ENCODE measurements at places on chromosomes 1 and 21.

DNA sequence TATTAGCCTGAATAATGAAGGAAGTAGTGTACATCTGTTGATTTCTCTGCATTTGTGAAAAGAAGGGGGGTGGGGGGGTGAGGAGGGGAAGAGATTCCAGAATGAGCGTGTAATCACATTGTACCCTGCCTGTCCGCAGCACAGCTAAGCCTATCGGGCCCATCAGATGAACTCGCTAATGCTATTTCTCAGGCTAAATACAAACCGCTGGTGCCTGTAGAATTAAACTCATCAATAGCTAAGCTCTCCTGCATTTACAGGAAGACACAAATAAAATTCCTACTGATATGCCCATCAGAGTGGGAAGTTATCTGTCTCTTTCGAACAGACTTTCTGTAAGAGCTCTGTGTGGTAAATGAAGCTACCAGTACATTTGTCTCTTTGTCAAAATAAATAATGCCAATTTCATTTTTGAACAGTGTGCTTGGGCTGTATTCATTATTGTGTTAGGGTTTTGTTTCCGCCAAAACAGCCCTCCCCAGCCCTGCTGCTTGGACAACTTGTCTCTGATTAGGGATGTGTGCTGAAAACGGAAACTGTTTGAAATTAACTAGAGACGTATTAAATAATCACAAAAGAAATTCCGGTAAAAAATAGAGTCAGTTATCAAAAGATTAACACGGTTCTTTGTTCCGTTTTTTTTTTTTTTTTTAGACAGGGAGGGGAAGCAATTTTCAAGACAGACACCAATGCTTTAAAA is 305.4 kb downstream of the TTLL7 start:
- no peak for DNase-seq

DNA sequence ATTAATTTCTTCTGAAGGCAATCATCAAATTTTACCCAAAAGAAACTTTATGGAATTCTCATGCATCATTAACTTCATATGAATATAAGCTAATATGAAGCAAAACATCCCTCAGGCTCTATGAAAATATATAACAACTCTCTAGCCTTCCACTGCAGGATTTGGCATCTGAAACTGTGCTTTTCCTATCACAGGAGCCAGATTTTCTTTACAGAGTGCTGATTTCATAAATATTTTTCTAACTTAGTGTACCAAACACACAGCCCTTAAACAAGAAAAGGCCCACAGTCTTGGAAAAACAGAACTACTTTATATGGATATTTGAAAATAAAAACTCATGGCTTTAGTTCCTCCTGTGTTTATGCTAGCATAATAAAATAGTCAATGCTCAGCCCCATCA is 559.5 kb upstream of the CHRM3 start:
- no peak for DNase-seq

GRCh38 chr21:39175154-39175553 is 8.1 kb downstream of the PSMG1 start:
- no peak for DNase-seq

GRCh38 chr1:23013657-23014056 is 2.0 kb downstream of the TEX46 start:
- no peak for DNase-seq

GRCh38 chr1:8315573-8316475 is 2.1 kb upstream of the SLC45A1 start:
- no peak for DNase-seq

GRCh38 chr1:102050556-102050955 is 53.8 kb upstream of the OLFM3 start:
- DNase-seq = no peak

GRCh38 chr1:28927648-28928313 is 13.4 kb downstream of the EPB41 start:
- no peak for DNase-seq

- no peak for DNase-seq
Measured at GRCh38 chr1:12598974-12599373, 19.0 kb downstream of the DHRS3 start.

DNA sequence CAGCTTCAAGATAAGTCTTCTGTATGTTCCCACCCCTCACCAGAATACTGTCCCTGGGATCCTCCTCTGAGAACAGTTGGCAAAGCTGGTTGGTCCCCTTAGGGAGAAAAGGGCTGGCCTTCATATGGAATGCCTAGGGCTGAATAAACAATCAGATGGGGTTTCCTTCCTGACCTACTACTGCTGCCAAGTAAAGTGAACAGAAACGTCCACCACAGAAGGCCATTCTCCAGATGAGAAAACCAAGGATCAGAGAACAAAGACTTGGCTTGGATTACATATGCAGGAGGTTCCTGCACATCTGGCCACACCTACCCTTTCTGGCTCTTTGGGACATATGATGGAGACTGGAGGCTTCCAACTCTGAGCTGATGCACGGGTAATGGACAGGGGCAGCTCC is 194.5 kb downstream of the HIVEP3 start:
- no peak for DNase-seq

- DNase-seq = peak; percentile 62
Measured at GRCh38 chr1:45584351-45585109, 689 bp downstream of the NASP start.

DNA sequence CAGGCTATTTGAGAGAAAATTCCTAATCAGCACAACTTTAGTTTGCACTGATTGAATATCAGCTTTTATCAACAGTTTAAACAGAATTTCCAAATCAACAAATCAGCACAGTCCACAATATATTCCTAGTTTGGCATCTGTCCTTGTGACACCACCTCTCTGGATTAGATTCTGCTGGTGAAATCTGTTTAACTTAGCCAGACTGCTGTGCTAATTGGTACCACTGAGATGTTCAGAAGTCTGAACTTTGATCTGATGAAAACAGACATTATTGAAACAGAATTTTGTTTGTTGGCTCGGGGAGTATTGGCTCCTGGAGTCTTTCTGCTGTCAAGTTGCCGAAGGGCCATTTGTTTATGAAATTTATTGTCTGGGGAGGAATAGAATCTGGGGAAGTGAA is 17.0 kb upstream of the NGF start:
- DNase-seq = no peak

GRCh38 chr21:45596704-45597318 is 46.7 kb upstream of the PCBP3 start:
- DNase-seq = peak; percentile 66

DNA sequence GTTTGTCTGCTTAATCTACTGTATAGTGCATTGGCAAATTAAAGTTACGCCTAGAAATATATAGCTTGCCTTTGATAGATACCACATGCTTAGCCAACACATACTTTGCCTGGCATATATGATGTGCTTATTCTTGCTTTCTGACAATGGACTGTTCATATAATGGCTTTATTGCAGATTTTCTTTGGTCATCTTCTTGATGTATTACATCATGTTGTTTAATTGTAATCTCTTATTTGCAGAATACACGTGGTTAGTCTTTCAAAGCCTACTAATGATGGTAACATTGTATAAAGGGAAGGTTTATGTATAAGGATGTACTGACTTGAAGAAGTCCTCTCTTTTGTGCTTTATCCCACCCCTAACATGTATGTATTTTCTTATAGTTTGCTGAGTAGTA is 201.5 kb downstream of the PDE4B start:
- no peak for DNase-seq

DNA sequence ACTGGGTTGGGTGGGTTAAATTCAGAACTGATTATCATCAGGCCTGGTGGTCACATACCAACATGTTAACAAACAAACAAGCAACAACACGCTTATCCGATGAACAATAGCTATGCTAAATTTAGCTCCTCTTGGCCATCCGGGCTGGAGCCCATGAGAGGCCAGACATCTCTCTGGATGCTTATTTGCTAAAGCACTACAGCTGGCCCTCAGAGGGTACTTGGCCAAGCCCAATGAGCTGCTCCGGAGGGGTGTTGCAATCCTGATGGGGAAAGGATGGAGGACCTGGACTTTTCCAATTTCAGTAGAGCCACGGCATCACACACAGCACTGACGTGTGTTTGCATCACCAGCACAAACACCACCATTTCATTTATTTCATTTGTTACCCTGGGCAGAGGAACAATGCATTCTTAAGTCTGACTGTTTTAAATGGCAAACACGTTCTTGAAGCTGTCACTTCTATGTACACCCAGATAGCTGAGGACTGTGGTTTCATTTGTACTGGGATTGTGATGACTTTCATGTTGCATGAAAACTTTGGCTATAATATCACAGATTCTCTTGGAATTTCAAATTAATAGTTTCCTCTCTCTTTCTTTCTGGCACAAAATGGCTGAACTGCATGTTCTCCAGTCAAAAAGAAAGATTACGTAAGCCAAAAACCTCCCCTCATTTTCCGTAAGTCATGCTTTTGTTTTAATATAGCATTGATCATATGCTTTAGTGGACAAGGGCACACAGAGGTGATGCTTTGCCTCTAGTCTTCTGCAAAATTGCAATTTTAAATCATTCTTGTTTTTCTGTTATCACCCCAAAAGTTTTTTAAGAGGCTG is 359.8 kb upstream of the KAZN start:
- no peak for DNase-seq

GRCh38 chr1:15381805-15382204 is 27.9 kb upstream of the EFHD2 start:
- no peak for DNase-seq

DNA sequence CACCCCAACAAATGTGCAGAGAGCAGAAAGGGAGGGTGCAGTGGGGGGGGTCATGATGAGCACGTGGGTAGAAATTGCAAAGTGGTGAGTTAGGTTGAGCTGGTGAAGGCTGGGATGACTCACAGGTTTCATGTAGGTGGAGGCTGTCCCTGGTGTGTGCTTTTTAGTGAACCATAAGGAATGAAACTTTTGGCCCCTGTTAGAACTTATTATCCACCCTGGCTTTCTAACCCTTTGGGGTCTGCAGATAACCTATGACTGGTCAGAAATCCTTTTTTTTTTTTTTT is 46.9 kb downstream of the DOP1B start:
- no peak for DNase-seq

- no peak for DNase-seq
Measured at GRCh38 chr21:41638201-41638790, 128.6 kb downstream of the RIPK4 start.

DNA sequence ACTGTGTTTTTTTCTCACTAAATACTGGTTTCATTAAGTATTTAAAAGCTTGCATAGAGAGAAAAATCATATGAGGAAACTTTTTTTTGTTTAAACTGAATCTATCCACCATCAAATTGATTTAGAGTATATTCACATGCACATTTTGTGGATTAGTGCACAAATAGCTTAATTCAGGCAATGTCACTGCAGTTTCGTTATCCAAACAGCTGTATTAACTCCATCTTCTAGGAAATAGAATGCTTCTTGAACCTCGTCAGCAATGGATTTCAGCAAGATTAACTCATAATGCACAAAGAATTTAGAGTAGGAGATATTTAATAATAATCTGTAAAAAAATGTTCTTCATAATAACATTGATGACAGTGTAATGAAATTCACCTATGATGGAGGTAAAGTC is 37.5 kb downstream of the NEXN start:
- DNase-seq = no peak

DNA sequence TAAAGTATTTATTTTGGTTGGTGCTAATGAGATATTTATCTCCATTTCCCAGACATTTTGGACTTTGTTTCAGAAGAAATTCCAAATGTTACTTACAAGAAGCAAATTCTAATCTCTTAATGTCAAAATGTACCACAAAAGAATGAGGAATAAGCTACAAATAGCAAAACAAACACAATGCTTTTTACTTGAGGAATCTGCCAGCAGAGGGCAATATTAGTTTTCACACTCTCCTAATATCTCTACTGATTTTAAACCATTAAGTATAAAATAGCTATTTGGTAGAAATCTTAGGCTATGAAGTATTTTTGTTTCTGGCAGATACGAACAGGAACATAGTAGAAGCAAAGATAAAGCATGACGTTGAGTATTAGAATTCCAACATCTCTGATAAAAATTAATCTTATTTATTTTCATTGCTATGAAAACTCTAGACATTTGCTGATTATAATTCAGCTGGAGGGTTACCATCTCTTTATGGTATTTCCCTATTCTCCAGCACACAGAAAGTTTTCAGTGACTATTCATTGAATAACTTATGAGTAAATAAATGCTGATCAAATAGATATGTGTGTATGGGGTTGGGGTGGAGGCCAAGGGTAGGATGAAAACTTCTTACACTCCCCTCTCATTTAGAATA is 13.4 kb upstream of the HMCN1 start:
- no peak for DNase-seq

GRCh38 chr1:200977071-200977754 is 46.3 kb downstream of the KIF21B start:
- DNase-seq = no peak

GRCh38 chr1:7117399-7118281 is 332.4 kb downstream of the CAMTA1 start:
- DNase-seq = no peak

GRCh38 chr1:25784575-25785051 is 15.4 kb upstream of the SELENON start:
- no peak for DNase-seq

DNA sequence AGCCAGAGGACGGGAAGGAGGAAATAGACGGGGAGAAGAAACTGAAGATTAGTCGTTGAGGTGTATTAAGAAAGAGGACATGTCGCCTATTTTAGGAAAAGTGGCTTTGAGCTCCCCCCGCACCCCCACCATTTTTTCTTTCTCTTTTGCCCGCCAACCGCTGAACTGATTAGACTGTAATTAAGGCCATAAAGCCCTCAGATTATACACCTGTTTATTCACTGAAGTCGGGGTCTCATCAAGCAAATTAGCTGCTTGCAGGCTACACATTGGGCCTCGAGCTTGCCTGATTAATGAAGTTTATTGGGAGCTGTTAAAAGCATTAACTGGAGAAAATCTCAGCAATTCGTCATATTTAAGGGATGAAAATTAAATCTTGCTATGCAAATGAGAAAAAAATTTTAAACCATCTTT is 119.4 kb upstream of the RRP15 start:
- no peak for DNase-seq

DNA sequence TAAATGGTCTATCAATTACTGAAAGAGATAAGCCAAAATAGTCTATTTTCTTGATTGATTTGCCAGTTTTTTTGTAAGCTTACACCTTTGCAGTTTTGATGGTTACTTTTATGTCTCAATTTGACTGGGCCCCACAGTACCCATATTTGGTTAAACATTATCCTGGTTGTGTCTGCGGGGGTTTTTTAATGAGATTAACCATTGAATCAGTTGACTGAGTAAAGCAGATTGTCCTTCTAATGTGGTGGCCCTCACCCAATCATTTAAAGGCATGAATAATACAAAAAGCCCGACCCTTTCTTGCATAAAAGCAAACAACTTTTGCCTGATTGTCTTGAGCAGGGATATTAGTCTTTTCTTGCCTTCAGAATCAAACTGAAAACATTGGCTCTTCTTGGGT is 650.0 kb upstream of the RGS18 start:
- DNase-seq = no peak

All from activated naive CD4-positive, alpha-beta T cell (primary cell).